T-helper 17 cell (primary cell): ENCODE measurements at places on chromosomes 2 and 18.

GRCh38 chr2:156476021-156476849 lies 40.1 kb downstream of the GPD2 start:
- no peak for DNase-seq

DNA sequence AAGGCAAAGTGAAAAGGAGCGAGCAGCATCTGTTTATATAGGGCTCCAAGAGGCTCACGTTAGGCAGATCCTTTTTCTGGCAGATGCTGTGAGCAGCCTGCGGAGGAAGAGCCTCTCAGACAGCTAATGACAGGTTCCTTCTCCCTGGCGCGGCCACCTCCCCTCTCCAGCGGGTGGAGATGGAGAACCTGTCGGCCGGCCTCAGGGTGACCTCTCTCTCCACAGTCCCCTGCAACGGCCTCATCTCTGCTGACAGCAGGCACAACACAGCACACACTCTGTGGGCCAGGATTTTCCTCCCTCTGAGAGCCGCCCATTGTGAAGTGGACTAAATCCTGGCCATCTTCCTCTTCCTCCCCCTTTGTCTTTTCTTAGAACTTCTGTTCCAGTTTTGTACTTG lies 119.8 kb downstream of the PRKCE start:
- DNase-seq: no peak

GRCh38 chr2:101854877-101855276 lies 136.9 kb upstream of the IL1R2 start:
- no peak for DNase-seq

DNA sequence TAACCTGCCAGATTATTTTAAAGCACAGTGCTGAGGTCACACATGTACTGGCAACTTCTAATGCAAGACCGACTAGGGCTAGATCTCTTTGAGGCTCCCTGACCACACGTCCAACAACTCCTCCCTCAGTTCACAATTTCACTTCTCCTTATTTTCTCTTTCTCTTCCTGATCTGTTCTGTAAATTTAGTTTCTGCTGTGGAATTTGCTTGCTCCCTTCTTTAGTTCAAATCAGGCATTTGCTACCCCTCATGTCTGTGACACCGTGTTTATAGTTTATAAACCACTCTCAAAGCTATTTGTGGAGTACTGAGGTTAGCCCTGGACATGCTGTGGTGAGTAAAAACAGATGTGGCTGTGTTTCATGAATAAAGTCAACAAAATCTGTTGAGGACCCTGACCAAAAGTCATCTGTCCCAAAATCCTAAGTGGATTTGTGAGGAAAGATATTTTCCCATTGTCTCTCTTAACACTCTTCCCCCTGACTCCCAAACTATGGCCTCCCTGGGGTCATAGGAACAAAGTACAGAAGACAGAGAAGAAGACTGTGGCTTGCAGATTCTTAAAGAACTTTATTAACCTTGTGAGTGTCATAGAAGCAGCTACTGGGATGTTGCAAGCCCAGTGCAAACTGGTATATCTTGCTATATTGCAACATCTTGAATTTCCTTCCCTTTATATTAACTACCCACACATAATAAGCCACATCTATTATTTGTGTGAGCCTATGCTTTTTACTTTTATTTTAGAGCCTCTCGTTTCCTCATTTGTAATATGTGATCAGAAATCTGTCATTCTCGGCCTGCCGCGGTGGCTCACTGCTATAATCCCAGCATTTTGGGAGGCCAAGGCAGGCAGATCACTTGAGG lies 3.5 kb upstream of the NAGK start:
- no peak for DNase-seq

- DNase-seq: no peak
Measured at GRCh38 chr2:200278694-200279316, 27.7 kb upstream of the SPATS2L start.

DNA sequence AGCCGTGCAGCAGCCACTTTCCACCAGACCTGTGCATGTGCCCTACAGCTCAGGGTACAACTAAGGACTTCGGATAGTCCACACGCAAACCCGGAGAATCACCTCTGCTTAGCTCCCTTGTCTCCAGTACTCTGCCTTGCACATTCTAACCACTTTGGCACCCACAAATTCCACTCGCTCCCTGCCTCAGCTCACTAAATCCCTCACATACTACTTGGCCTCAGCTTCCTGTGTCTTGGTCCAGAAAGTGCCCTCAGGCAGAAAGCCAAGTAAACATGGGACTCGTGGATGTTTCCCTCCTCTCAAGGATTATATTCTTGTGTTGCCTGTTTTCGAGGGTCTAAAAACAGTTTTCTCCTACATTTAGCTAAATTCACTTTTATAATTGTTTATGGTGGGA lies 157.8 kb upstream of the DAPL1 start:
- no peak for DNase-seq

DNA sequence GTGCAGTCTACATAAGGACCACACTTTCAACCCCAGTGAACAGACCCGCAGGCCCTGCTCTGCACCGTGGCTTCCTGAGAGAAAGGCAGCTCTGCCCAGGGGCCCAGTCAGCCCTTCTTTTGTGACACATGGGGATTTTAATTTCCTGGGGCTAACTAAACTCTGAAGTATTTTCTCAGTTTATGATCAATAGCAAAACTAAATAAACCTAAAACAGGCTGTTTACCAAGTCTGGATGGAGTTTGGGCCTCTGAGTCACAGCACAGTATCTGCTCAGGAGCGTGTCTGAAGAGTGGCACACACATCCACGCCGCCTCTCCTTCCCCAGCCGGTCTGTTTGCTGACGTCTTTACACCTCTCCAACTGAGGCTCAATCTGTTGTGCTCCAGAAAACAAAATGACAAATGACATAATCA lies 72.3 kb downstream of the LDLRAD4 start:
- no peak for DNase-seq

DNA sequence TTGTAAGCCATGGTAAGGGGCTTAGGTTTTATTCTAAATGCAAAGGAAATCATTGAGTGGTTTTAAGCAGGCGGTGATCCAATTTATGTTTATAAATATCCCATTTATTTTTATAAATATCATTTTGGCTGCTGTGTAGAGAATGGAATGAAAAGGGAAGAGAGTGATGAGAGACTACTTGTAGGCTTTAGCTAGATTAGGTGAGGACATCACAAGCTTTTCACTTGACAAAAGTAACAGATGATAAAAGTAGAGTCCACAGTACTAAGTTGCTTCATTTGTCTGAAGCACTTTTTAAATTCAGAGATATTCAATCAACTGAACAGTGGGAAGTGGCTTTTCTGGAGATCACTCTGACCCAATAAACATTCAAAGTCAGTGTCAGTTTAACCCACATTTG lies 65.4 kb upstream of the FSHR start:
- DNase-seq: no peak

DNA sequence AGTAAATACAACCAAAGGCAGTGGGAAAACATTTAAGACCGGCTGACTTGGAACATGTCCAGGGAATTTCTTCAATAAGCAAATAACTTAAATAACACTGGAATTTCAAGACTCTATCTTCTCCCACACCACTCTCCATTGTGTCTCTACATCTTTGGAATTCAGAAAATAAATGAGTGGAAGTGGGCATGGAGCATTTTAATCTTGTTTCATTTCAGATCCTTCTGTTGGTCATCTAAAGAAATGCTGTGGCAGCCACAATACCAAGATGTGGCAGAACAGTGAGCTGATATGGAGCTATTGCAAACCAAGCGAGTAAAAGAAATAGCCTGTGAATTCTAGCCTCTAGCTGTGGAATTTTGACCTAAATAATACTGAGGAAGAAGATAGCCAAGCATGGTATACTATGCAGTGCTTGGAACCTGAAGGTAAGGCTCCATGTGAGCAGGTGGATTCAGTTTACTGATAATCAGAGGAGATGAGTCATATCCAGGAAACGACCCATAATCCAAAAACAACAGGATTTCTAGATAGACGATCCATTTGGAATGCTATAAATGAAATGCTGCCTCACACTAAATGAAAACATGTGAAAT lies 157.1 kb upstream of the SCN7A start:
- no peak for DNase-seq

- DNase-seq: peak; percentile 32
Measured at GRCh38 chr2:218186355-218186766, 19.6 kb upstream of the CXCR1 start.

DNA sequence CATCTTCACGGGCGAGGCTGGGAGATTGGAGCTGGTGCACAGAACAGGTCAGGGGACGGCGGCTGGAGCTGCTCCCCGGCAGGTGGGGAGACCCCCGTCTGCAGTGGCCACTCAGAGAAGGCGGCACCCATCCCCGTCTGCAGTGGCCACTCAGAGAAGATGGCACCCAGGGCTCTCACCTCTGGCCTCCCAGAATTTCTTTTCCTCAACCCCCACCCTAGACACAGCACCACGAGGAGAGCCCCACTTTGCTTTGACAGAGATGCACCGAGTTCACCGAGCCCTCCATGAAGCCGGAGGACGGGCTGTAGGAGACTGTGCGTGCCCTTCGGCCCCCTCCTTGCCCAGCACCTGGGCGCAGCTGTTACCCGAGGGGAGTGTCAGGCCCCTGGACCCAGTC lies 201.6 kb upstream of the SALL3 start:
- DNase-seq: no peak

DNA sequence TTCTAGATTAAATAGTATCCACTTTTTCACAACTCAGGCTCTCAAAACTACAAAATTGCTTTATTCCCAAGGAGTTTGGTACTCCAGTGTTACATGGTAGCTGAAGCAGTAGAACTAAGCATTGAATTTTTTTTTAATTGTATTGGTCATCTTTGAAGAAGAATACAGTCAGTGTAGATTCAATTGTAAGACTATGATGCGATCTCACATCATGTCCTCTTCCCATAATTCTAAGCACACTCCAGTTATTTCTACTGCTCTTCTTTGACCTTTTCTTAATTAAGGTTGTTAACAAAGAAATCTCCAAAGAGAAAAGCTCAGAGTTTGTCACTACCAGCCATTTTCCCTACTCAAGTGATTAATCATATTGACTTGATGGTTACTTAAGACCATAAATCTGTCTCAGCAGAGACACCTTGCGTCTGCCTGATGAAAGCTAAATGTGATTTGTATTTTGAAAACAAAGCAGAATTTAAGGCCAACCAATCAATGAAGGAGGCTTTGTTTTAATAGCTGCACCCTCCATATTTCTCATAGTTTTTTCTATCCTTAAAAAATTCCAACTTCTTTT lies 130.2 kb downstream of the DTNA start:
- no peak for DNase-seq

DNA sequence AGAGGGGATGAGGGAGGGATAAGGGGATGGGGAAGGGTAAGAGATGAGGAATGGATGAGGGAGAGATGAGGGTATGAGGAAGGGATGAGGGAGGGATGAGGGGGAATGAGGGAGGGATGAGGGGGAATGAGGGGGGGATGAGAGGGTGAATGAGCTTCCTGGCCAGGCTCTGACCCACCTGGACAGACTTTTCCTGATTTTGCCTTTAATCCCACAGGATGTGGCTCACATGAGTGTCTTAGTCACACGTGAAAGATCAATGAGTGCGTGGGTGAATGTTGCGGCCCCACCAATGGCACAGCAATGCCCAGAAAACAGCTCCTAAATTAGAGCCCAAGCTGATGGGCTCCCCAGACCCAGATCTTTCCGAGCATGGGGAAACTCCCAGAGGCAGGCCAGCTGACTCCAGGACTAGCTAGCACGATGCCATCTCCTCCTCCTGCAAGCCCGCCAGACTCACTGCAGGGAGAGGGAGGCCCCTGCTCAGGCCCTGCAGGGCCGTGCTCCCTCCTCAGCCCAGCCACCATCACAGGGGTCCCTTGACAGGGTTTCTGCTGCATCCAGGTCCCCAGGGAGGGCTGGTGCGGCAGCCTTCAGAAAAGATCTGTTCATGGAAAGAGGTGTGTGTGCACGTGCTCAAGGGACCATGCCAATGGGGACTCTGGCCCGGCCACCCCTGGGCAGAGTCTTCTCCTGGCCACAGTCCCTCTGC lies 41.4 kb downstream of the AQP12A start:
- DNase-seq: no peak

GRCh38 chr18:59877361-59877760 lies 22.4 kb upstream of the PMAIP1 start:
- no peak for DNase-seq

DNA sequence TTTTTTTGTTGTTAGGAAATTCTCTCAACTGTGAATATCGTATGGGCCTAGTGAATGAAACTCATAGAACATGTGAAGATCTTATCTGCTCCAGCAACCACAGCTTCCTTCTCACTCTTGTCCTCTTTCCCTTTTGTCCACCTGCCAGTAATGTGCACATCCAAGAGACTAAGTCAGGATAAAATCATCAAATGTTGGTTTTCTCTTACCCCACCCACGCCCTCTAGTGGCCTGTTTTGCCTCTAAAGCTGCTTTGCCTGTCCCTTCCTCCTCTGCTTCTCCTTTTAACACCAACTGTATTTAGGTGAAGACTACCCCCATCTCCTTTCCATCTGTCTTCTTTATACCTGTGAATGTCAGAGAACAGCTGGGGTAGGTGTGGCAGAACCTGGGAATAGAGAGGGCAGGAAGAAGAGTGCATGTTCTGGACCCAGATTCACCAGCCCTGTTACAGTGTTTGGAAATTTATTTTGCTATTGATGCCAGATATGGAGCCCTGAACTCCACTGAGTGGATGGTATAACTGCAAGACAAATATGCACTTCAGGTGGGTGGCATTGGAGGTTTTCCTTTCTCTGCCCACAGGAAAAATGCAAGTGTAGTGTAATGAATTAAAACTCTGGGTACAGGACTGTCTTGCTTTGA lies 8.4 kb upstream of the MGAT5 start:
- DNase-seq: peak; percentile 56

- DNase-seq: no peak
Measured at GRCh38 chr2:99675130-99675661, 185.4 kb upstream of the REV1 start.

DNA sequence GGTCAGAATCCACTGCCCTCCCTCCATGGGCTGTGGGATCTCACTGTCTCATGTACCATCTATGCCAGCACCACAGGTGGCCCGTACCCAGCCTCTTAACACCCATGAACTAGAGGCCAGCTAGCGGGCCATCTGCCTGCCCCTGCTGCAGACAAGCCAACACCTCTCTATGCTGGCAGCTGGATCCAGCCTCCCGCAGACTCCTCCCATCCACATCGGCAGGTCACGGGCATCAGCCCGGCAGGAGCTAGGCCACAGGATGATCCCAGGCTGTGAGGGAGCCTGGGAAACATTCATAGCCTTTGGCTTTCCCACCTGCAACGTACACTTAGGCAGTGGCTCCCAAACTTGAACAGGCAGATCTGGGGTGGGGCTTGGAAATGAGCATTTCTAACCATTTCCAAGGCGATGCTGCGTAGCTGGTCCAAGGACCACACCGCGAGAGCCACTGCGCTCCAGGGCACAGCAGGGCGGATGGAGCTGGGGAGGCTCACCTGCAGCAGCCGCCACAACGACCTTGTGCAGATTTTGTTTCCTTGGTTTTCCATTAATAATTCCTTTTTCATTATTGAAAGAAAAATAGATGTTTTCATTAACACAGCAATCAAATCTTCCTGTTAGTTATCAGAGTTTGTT lies 114.7 kb downstream of the KCNF1 start:
- no peak for DNase-seq

DNA sequence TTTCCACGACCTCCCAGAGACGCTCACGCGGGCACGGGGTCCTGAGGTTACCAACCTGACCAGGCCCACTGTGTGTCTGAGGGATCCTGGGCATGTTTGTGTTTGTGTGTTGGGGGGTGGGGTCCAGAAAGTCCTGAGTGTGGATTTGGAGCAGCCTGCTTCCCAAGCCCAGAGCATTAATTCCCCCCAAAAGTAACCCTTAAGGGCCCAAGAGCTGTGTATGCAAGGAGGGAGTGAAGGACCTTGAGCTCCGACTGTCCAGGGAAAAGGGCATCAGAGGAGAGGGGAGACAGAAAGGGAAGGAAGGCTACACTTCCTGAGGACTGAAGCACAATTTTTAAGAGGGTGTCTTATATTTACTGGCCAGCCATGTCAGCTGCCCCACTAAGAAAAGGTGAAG lies 5.2 kb upstream of the SIX3 start:
- no peak for DNase-seq

- DNase-seq: no peak
Measured at GRCh38 chr2:174563530-174564282, 33.9 kb downstream of the WIPF1 start.
